NCI-H460 (cell line): ENCODE measurements at places on chromosomes 6 and 20.
A peak's percentile ranks its signal among the peaks of the same experiment; 100 is the strongest.

GRCh38 chr20:3374296-3374695 lies 33.2 kb downstream of the DNAAF9 start:
- DNase-seq, result no peak

DNA sequence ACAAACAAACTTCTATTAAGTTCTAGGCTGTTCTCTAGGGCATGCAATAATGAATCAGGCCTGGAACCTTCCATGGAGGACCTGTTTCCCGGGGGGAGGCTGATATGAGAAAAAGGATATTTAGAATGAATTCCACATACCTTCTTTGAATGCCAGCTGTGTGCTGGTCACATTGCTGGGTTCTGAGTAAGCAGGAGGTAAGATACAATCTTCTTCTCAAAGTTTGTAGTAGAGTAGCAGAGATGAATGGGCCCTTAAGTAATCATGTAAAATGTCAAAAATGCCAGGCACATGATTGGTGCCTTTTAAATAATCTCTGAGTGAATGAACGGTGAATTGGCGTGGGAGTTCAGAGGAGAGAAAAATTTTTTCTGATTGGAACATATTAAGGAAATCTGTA lies 47.4 kb downstream of the TGM2 start:
- DNase-seq, result no peak

- DNase-seq, result no peak
Observed at GRCh38 chr6:167846997-167847606, 20.4 kb downstream of the AFDN start.

DNA sequence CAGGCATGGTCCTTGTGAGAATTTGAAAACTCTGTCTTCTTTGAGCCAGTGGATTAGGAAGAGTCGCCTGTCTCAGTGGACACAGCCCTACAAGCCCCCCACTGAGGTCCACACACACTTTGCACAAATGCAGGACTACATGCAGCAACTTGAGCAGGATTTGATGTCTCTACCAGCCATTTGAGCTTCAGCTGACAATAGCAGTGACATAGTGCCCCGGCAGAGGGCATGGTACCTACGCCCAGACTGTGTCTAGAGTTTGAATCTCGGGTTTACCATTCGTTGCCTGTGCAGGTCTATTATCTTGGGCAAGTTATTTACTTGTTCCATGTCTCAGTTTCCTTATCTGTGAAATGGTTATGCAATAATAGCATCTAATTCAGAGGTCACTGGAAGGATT lies 580.1 kb downstream of the TFAP2B start:
- DNase-seq, result no peak

- no peak for DNase-seq
Observed at GRCh38 chr6:16295471-16295870, 57.1 kb downstream of the GMPR start.

DNA sequence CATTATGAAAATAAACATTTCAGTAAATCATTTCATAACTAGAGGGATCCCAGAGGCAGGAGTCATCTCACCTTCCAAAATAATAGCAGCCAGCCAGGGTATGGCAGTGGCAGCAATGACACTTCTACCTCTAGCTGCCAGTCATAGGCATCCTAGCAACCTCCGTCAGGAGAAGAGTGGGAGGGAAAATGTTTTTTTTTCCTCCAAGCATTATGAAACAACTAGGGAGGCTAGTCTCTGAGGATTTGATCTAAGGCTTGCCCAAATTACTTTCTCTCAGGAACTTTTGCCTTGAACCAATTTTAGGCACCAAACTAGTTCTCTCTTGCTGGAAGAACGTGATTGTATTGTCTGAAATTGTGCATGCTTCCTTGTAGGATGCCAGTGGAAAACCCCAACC lies 208.7 kb upstream of the PREP start:
- no peak for DNase-seq

DNA sequence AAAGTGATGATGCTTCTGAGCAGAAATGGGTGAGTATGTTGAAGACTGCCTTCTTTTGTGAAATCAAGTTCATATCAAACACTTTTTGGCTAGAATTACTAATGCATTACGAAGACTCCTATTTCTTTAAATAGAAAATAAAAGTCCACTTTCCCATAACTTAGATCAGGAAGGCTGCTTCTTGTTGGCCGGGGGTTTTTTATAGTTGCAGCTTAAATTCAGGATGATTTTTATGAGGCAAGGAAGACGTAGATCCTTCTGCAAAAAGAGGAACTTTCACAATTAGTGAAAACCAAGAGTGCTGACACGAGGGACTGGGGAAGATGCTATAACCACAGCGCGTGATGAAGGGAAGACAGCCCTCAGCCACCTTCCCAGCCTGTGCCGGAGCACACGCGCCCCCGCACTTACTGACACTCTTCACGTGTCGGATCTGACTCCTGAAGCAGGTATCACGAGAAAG lies 206.1 kb upstream of the PRDM1 start:
- DNase-seq, result no peak

- no peak for DNase-seq
Observed at GRCh38 chr6:34901930-34902329, 12.9 kb downstream of the ANKS1A start.

DNA sequence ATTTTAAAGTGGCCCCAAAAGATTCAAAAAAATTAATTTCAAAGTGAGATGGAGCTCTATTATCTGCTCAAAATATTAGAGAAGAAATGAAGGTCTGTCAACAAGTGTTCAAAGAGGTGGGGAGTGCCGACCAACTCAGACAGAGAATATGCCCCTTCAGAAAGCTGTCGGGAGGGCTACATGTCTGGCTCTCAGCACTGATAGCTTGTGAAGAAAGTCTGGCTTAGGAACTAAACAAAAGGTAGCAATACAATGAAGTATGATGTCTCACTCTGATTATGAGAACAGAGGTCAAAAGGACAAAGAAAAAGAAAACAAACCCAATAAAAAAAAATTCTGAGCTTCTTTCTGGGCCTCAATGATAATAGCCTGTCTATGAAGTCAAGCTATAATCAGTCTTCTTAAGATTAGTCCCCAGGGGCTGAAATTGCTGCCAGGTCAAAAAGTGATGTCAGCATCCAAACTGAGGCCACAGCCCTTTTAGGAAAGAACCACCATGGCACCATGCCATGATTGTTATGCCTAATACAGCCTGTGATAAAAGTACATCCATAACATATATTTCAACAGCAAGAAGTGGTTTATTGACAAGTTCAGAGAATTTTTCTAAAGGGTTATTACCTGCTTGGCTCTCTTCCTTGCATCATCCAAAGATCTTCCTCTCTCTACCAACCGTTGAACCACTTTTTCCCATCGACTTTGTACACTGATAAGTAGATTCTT lies 150.9 kb downstream of the DST start:
- no peak for DNase-seq

GRCh38 chr6:157786221-157786620 lies 36.8 kb upstream of the SNX9 start:
- no peak for DNase-seq

DNA sequence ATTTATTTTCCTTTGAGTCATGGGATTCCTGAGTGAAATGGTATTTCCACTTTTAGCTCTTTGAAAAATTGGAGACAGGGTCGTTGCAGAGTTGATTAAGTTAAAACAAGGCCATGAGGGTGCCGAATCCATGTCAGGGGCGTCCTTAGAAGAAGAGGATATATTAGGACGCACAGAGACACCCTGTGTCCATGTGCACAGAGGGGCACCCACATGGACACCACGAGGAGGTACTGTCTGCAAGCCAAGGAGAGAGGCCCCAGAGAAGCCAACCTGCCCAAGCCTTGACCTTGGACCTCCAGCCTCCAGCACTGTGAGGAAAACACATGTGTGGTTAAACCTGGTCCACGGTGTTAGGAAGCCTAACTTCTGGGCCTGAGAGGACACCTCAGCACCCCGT lies 113.9 kb upstream of the THBS2 start:
- no peak for DNase-seq

- DNase-seq, result no peak
Observed at GRCh38 chr20:50609438-50609989, 81.8 kb downstream of the RIPOR3 start.

GRCh38 chr6:35179901-35180535 lies 33.7 kb upstream of the SCUBE3 start:
- DNase-seq, result no peak

DNA sequence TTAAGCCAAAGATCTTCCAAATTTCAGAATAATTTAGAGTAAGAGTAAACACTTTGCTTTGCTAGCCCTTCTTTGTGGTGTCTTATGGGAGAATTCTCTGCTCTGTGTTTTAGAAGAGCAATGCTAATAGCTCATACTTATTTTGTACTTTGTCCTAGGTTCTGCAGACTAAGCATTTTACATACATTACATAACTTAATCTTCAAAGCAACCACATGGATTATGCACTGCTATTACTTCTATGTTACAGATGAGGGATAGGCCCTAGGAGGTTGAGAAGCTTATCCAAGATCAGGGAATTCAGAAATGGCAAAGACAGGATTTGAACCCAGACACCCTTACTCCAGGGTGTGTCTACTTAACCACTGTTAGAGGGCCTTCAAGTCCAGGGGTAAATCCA lies 9.8 kb upstream of the CCDC170 start:
- no peak for DNase-seq

GRCh38 chr6:26571592-26572296 lies 25.0 kb upstream of the ABT1 start:
- peak; percentile 92 for DNase-seq

- no peak for DNase-seq
Observed at GRCh38 chr6:109451376-109451775, 4.2 kb downstream of the MICAL1 start.

DNA sequence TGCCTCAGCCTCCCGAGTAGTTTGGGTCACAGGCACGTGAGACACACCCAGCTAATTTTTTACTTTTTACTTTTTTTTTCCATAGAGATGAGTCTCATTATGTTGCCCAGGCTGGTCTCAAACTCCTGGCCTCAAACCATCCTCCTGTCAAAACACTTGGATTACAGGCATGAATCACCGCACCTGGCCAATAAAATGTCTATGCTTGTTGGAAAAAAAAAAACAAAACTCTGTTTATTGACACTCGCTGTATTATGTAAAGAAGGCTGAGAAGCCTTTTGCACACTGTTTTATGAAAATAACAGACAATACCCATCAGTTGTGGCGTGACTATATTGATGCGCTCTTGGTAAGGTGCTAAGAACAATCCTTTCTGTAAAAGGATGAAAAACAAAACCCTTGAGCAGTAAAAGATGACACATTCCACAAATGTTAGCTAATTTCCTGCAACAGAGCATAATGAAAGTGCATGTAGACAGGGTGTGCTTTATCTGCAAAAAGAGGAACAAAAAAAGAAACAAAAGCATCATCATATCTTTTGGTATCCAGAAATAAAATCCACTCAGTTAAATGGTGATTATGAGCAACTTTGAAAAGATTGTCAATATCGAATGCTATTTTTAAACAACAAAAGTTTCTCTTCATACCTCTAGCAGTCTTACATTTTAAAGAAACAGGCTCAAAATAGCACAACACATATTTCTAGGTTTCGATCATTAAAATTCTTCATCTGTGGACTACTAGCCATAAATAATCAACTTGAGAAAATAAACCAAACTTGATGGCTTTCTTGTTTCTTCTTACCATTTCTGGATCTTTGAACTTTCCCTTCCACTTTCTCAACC lies 108.3 kb upstream of the PHACTR1 start:
- no peak for DNase-seq

DNA sequence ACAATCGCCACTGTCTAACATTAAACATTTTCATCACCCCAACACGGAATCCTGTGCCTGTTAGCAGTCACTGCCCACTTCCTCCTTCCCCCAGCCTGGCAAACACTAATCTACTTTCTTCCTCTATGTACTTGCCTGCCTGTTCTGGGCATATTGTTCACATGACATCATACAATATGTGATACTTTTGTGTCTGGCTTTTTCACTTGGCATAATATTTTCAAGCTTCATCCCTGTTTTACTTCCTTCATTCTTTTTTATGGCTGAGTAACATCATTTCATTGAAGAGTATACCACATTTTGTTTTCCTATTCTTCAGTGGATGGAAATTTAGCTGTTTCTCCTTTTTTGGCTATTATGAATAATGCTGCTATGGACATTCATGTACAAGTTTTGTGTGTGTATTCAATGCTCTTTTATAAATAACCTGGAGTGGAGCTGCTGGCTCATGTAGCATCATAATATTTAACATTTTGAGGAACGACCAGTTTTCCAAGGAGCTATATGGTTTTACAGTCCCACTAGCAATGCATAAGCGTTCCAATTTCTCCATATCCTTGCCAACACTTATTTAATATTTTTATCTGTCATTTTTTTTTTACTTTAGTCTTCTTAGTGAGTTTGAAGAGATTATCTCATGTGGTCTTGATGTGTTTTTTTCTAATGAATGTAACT lies 360.1 kb downstream of the HDGFL1 start:
- no peak for DNase-seq

- DNase-seq, result no peak
Observed at GRCh38 chr20:40680161-40680959, 8.7 kb downstream of the MAFB start.

- no peak for DNase-seq
Observed at GRCh38 chr6:10315658-10316372, 99.1 kb downstream of the TFAP2A start.

GRCh38 chr20:40325006-40325568 lies 363.9 kb downstream of the MAFB start:
- no peak for DNase-seq

GRCh38 chr6:16819752-16820151 lies 58.5 kb upstream of the ATXN1 start:
- no peak for DNase-seq

GRCh38 chr6:46217671-46218131 lies 46.9 kb upstream of the ENPP5 start:
- no peak for DNase-seq

GRCh38 chr20:41272339-41272738 lies 45.2 kb downstream of the ZHX3 start:
- DNase-seq, result no peak

DNA sequence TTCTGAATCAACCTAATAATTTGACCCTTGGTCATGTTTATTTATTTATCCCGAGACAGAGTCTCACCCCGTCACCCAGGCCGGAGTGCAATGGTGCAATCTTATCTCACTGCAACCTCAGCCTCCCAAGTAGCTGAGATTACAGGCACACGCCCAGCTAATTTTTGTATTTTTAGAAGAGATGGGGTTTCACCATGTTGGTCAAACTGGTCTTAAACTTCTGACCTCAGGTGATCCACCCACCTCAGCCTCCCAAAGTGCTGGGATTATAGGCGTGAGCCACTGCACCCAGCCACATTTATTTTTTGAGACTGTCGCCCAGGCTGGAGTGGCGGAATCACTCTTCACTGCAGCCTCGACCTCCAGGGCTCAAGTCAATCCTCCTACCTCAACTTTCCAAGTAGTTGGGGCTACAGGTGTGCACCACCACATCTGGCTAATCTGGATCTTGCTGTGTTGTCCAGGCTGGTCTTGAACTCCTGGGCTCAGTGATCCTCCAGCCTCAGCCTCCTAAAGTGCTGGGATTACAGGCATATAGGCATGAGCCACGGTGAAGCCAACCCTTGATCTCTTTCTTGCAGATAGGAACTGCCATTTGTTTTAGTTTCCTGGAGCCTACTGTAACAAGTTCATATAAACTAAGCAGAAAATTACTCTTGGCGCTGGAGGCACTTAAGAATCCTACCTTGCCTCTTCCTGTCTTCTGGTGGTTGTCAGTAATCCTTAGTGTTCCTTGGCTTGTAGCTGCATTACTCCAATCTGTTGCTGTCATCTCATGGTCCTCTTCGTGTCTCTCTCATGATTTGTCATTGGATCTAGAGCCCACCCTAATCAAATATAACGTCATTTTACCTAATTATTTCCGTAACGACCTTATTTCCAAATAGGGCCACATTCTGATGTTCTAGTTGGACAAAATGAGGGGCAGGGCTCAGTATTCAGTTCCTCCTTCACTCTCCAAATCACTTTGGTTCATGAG lies 2.3 kb downstream of the RPS18 start:
- DNase-seq, result no peak

- no peak for DNase-seq
Observed at GRCh38 chr6:10901770-10902169, 14.9 kb downstream of the SYCP2L start.
